ENCODE measurements at places on chromosomes 12 and 14. TPM values are rescaled to one million over a fixed set of nuclear protein-coding genes. Genes with fewer than 3 reads are reported as not detected.

DNA sequence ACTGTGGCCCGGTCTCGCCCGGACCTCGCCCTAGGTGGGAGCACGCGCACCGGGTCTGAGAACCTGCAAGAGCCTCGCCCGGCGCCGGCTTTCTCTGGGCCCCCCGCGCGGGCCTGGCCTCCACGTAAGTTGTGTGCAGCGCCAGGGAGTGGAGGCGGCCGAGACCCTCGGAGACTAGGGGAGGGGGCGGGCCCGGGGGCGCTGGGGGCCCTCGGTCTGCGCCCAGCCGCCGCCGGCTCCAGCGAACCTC is 183 bp upstream of the PRMT8 start:
- H3K27me3 ChIP-seq: peaks cover 70% of the 10 kb centered on the region
- H3K36me3 ChIP-seq: no peaks in the 10 kb centered on the region
- no peak overlapping the region for H3K27ac ChIP-seq
- H3K4me1 ChIP-seq: peaks cover 3% of the 10 kb centered on the region
- no peak for DNase-seq

DNA sequence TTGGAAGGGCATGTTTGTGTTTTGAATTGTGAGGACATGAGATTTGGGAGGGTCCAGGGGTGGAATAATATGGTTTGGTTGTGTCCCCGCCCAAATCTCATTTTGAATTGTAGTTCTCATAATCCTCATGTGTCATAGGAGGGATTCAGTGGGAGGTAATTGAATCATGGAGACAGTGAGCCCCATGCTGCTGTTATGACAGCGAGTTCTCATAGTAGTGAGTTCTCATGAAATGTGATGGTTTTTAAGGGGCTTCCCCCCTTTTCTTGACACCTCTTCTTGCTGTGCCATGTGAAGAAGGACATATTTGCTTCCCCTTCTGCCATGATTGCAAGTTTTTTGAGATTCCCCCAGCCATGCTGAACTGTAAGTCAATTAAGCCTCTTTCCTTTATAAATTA is 260.0 kb downstream of the DUSP6 start:
- peaks cover 18% of the 10 kb centered on the region for H3K36me3 ChIP-seq
- no peak overlapping the region for H3K4me3 ChIP-seq
- H3K27me3 ChIP-seq: peaks cover 9% of the 10 kb centered on the region
- no peak for DNase-seq

DNA sequence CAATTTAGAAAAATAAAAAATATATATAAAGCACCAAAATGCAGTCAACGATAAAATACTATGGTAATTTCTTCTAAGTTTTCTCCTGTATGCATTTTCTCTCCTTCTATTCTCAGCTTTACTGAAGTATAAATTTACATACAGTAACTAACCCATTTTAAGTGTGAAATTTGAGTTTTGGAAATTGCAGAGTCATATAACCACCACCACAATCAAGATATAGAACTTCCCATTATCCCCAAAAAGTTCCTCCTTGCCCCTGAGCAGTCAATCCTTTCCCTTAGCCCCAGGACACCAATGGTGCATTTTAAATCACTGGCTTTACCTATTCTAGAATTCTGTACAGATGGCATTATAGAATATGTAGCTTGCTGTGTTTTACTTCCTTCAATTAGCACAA is 31.0 kb upstream of the BBS10 start:
- no peaks in the 10 kb centered on the region for H3K4me1 ChIP-seq
- H3K36me3 ChIP-seq: peaks cover 40% of the 10 kb centered on the region
- no peak for DNase-seq
- H3K27ac ChIP-seq: no peak overlapping the region

DNA sequence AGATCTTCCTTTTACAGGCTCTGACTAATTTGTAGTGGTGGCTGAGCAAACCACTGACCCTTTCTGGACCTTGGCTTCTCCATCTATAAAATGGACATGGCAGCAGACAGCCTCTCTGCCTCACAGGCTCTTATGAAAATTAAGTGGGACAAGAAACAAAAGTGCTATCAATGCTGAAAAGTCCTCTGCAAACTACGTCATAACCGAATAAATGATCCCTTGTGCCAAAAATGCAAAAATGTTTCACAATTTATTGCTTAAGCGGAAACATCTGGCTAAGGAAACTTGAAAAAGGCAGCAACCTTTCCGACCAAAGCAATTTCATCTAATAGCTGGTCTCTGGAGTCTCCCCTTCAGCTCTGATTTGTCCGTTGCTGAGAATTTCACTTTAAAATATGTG is 108.5 kb upstream of the PLXNC1 start:
- H3K27me3 ChIP-seq: peaks cover 2% of the 10 kb centered on the region
- no peak overlapping the region for H3K4me3 ChIP-seq
- H3K36me3 ChIP-seq: peaks cover 2% of the 10 kb centered on the region
- no peak overlapping the region for H3K27ac ChIP-seq
- no peaks in the 10 kb centered on the region for H3K4me1 ChIP-seq
- DNase-seq: no peak

GRCh38 chr12:104605685-104606084 is 148.9 kb downstream of the CHST11 start:
- peaks cover 36% of the 10 kb centered on the region for H3K36me3 ChIP-seq
- H3K27ac ChIP-seq: no peak overlapping the region
- no peak for DNase-seq
- no peak overlapping the region for H3K4me3 ChIP-seq

The TROAP gene
- 73.8 TPM for total RNA-seq

The TAS2R14 gene
- 2.5 TPM for total RNA-seq

The RBM25 gene
- 116 TPM for total RNA-seq

The RNASE12 gene
- total RNA-seq: not detected

DNA sequence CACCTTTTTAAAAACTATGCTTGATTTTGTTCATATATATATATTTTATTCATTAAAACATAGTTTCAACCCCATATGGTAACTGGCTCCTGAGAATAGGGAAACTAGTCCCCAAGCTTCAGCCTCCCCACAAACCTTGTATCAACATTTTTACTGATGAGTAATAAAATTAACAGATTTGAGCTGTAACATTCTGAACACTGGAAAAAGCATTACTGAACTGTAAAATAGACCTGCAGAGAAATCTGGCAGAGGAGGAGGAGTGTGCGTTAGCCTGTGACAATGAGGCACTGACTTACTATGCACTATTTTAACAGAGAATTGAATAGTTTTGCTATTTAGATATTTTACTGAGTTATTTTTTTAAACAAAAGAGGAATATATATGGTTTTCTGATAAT is 43.1 kb downstream of the FRS2 start:
- peaks cover 5% of the 10 kb centered on the region for H3K36me3 ChIP-seq
- no peak overlapping the region for H3K4me3 ChIP-seq
- H3K27ac ChIP-seq: no peak overlapping the region
- no peaks in the 10 kb centered on the region for H3K27me3 ChIP-seq
- DNase-seq: no peak

- no peak overlapping the region for H3K27ac ChIP-seq
- no peak overlapping the region for H3K4me3 ChIP-seq
- no peaks in the 10 kb centered on the region for H3K27me3 ChIP-seq
- H3K36me3 ChIP-seq: no peaks in the 10 kb centered on the region
- no peak for DNase-seq
These were observed 63.8 kb downstream of the MOK start for GRCh38 chr14:102241147-102241546.

The TAS2R8 gene
- total RNA-seq: not detected

- H3K27ac ChIP-seq: no peak overlapping the region
- H3K4me1 ChIP-seq: no peaks in the 10 kb centered on the region
- H3K27me3 ChIP-seq: no peaks in the 10 kb centered on the region
- no peak for DNase-seq
- H3K4me3 ChIP-seq: no peak overlapping the region
- H3K36me3 ChIP-seq: no peaks in the 10 kb centered on the region
These were observed 151.5 kb upstream of the PRICKLE1 start for GRCh38 chr12:42741091-42741490.

GRCh38 chr14:93033084-93033982 is 82.4 kb downstream of the ITPK1 start:
- H3K4me1 ChIP-seq: peaks cover 35% of the 10 kb centered on the region
- H3K36me3 ChIP-seq: peaks cover 3% of the 10 kb centered on the region
- no peak for DNase-seq

DNA sequence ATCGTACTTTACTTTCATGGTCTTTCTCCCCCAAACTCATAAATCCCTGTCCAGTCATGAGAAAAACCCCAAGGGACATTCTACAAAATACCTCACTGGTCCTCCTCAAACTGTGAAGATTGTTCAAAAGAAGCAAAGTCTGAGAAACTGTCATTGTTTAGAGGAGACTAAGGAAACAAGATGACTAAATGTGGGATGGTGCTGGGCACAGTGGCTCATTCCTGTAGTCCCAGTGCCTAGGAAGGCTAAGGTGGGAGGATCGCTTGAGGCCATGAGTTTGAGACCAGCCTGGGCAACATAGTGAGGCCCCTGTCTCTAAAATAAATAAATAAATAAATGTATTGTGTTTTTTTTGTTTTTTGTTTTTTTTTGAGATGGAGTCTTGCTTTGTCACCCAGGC is 74.2 kb upstream of the SCAF11 start:
- no peak overlapping the region for H3K27ac ChIP-seq
- peaks cover 15% of the 10 kb centered on the region for H3K27me3 ChIP-seq
- no peak overlapping the region for H3K4me3 ChIP-seq
- no peaks in the 10 kb centered on the region for H3K4me1 ChIP-seq
- DNase-seq: no peak
- no peaks in the 10 kb centered on the region for H3K36me3 ChIP-seq

The CD163L1 gene
- total RNA-seq: 0.97 TPM

DNA sequence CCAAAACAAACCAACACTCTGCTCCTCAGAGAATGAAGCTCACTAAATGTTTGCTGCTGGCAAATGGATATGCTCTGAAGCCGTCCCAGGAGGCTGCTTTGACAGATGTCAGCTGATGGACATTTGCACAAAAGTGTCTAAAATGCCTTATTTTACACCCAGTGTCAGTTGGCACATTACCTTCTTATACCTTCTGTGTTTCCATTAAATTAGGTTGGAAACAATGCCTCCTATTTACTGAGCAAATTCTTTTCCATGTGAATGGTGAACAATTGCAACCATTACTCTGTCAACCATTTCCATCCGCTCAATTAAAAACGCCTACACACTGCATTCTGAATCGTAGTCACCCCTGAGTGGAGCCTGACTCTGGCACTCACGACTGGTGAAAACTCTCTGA is 1679.9 kb upstream of the FLRT2 start:
- no peak overlapping the region for H3K27ac ChIP-seq
- H3K4me3 ChIP-seq: no peak overlapping the region
- DNase-seq: no peak
- no peaks in the 10 kb centered on the region for H3K27me3 ChIP-seq

DNA sequence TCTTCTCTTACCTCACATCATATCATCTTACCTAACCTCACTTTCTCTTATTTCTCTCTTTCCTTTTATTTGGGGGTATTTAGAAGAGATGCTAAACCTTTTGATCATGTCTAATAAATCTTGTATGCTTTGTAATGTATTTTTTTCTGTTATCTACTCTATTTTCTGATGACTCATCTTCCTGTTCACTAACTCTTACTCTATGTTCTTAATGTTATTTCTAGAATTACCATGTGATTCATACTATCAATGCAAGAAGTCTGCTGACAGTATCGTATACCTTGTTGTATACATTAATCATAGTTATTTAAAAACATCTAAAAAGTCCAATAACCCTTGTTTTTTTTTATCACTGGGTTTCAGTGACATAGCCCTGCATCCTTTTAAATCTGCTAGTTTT is 62.3 kb downstream of the MGAT4C start:
- no peaks in the 10 kb centered on the region for H3K27me3 ChIP-seq
- H3K4me1 ChIP-seq: no peaks in the 10 kb centered on the region
- no peaks in the 10 kb centered on the region for H3K36me3 ChIP-seq
- no peak overlapping the region for H3K4me3 ChIP-seq

- peaks cover 11% of the 10 kb centered on the region for H3K4me1 ChIP-seq
- H3K27ac ChIP-seq: no peak overlapping the region
- peak overlapping the region; percentile 89 for H3K4me3 ChIP-seq
- H3K27me3 ChIP-seq: peaks cover 3% of the 10 kb centered on the region
These were observed 198.7 kb upstream of the DCN start for GRCh38 chr12:91381309-91381804.

The TEX52 gene
- total RNA-seq: not detected
